CD4-positive, alpha-beta T cell treated with Interferon gamma for 1 hour (primary cell): ENCODE measurements at places on chromosomes 11 and 22.

DNA sequence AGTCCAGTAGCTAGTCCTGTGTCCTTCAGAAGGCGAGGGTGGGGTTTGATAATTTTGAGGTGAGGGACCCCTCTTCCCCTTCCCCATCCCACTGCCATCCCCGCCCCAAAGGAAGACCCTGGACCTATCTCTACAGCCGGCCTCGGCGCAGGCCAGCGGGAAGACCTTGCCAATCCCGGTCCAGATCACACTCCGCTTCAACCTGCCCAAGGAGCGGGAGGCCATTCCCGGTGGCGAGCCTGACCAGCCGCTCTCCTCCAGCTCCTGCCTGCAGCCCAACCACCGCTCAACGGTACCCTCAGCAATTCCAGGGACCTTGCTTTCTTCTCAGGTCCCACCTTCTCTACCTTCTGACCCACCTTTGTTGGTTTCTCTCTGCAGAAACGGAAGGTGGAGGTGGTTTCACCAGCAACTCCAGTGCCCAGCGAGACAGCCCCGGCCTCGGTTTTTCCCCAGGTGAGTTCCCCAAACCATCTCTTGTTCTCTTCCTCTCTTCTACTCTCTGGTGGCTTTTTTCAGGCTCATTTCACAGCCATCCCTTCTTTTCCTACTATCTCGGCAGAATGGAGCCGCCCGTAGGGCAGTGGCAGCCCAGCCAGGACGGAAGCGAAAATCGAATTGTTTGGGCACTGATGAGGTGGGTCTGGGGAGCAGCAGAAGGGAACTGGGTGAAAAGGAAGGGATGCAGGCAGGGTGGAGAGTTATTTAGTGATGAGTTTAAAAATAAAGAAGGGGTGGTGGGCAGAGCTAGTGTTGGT is 1.3 kb downstream of the KAT5 start:
- DNase-seq, result no peak

DNA sequence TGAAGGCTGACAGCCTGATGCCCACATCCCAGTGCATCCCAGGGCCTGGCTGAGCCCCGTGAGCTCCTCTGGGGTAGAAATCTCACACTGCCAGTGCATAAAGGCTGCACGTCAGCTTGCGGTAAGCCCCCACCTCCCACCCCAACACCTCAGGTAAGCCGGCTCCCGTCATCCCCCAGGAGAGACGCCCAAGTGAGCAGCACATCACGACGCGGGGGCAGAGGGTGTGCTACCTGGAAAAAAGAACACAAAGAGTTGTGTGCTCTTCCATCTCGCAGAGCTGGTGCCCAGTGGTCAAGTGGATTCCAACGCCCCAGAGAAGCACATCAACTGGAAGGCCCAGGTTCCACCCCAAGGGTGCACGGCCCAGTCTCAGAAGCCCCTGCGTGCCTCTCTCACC is 50.0 kb downstream of the IGSF9B start:
- no peak for DNase-seq

DNA sequence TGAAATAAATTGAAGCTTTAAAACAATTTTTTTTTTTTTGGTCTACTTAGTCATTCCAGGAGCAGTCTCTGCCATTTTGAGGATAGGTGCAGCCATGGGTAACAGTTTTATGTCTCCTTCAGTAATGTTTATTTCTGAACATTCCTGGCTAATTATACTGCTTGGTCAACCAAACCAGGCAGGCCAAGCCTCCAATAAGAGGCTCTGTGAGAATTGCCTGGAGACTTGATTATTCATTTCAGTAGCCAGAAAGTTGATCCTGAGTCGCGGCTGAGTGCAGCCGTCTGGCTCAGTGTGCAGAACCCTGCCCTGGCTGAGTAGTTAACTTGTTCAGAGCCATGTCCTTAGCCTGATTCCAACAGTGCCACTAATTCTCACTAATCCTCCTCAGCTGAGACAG is 364.0 kb upstream of the FAT3 start:
- DNase-seq, result no peak

DNA sequence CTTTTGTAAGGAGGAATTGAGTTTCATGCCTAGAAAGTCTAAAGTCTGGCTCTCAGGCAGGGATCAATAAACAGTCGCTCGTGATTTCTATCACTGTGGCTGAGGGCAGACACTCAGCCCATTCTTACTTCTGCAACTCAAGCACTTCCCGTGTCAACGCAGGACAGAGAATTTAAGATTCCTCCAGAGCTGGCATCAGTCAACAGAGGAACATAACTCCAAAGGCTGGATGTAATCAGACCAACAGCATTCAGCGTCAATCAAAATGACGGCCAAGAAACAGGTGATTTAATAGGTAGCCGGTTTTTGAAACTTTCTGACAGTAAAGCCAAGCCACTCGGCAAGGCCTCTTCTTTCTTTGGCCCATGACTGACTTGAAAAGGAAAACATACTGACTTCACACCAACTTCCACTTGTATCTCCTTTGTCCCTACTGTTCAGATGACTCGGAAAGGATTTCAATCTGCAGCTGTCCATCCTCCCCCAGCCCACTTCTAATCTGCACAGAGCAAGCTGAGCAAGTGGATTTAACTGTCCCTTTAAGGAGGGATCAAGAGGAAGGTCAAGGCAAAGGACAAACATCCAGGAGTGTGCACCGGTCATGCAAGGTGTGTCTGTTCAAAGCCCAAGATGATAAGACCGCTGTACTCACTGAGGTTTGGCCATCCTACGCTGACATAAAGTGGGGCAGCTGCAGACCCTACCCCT is 9.5 kb downstream of the VPS37C start:
- no peak for DNase-seq

DNA sequence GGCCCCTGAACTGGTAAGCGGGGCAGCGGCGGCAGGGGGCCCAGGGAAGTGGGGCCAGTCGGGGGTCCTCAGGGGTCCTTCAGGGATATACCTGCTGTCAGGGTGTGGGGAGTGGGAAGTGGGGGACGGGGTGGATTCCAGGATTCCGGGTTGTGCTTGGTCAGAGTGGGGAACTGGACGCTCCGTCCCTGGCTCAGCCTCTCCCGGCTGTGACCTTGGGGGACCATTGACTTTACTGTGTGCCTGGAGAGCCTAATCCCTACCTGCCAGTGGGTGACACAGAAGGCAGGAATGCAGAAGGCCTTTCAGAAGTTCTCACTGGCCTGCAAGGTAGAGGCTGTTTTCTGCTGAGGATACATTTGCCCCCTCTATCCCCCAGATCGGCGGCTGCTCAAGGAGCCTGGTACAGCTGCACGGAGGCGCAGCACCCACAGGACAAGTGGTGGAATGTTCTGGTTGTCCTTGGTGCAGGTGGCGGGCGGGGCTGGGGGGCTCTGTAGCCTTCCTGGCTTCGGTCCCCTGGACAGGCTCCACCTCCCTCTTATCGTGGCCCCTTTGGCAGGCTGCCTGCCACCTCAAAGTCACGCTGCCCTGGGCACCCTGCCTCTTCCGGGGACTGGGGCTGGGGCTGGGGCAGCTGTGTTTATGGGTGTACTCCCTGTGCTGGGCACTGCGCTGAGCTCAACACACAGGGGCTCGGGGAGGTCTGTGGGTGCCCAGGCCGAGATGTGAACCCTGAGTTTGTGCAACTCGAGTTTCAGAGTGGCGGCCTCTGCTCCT is 18.4 kb downstream of the KCNQ1 start:
- no peak for DNase-seq

GRCh38 chr11:112649856-112650255 is 311.4 kb upstream of the NCAM1 start:
- no peak for DNase-seq

DNA sequence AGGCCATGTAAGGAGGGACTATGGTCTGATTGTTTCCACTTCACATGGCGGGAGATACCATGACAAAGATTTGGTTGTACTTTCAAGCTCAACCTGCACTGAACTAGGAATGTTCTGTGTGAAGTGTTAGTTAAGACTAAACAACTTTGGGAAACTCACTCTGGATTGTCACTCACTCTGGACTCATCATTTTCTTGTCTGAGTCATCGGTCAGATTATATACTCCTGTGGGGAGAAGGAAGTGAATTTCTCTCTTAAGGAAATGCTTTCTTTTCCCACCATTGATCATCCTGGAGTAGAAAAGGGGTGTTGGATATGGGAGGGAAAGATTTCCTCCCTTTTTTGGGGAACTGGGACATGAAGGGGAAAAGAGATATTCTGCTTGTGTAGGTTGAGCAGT is 26.9 kb upstream of the CAT start:
- no peak for DNase-seq

DNA sequence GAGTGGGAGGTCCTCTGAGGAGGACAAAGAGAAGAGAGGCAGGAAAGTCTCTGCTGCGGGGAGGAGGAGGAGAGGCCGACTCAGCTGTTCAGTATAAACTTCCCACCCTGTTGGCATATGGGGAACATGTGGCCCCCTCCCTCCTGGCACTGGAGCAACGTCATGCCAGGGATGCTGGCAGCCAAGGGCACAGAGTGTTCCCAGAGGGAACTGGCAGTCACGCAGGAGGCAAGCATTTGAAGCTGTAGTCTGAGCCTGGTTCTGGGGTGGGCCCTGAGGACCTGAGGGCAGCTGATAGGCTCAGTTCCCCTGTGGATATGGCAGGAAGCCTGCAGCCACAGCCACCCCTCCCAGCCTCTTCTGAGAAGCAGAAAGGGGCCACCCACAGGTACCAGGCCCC is 67.1 kb upstream of the TSPAN18 start:
- DNase-seq, result no peak

GRCh38 chr11:7570938-7571521 is 57.2 kb downstream of the PPFIBP2 start:
- no peak for DNase-seq

- no peak for DNase-seq
Measured at GRCh38 chr11:103339485-103339857, 230.2 kb downstream of the DYNC2H1 start.

DNA sequence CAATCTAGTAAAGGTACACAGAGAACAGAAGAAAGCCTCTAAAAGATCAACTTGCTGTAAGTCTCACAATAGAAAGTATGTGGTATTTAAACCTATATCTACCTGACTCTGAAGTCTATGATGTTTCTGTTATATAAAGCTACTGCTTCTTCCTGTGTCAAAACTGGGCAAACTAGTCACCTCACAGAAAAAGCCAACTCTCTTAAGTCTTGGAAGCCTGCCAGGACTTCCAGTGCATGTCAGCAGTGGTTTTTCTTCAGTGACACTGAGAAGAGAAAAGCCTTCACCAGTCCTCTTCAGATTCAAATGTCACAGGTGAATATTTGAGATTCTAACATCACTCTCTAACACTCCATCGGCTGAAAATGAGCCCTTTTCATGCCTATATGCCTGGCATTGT is 808.0 kb downstream of the DLG2 start:
- DNase-seq, result no peak

DNA sequence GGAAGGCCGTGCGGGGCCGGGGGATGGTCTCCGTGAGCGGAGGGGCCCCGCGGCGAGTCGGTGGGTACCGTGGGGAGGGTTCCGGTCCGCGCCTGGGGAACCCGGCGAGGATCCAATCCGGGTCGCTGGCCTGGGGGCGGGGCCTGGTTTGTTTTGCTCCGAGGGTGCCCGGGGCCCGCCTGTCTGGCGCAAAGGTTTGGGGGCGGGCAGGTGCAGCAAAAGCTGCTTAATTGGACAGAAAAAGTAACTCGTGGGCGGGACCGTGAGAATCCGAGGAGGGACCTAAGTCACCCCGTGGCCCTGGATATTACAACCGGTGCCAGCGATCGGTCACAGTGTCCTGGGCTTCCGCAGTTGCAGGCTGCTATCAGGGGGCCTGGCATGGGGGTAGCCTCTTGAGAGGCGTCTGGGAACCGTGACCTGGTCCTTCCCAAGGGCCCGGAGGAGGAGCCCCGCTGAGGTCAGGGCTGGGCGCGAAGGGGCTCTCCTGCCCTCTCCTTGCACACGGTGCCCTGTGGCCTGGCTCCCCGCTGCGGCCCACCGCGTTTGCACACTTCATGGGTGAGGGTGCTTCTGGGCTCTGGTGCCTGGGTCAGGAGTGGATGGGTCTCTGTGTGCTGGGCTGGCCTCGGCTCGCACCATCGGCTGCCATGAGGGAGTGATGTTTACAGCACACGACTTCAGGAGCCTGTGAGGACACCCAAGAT is 1.4 kb downstream of the PNPLA2 start:
- DNase-seq, result peak; percentile 95

DNA sequence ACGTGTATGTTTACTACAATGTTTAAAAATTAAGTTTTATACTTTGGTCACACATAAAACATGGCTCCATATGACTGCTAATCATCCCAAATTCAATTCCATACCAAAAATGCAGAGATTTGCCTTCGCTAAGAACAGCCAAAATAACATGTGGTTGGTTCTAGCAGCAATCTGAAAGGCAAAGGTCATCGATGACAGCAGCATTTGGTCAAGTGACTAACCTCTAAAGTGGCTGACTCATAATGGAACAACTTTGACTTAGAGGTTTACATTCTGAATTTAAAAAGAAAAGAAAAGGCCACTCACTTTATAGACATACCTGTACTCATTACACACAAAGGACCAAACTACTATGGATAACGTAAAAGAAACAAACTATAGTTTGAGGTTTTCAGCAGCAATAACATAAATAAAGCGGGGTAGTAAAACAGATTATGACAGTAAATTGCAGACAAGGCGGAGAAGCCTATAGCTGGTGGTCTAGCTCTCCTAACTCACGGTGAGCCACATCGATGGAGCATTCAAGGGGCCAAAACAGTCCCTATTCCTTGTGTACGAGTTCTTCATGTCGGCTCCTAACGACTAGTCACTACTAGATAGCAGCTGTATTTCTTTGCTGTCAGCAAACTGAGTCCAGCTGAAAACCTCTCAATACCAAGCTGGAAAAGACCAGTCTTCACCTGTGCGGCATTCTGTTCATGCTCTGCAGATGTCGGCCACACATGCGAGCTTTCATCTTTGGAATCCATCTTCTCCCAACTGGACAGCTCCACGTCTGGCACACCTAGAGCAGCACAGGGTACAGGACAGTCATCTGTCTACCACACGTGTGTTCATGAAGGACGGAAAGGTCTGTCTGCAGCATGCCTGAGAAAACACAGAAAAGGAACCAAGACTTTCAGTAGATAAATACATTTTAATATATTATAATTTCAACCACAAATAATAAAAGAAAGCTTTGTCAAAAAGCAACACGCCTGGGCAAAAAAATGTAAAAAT is 42.1 kb downstream of the PRDM10 start:
- no peak for DNase-seq

DNA sequence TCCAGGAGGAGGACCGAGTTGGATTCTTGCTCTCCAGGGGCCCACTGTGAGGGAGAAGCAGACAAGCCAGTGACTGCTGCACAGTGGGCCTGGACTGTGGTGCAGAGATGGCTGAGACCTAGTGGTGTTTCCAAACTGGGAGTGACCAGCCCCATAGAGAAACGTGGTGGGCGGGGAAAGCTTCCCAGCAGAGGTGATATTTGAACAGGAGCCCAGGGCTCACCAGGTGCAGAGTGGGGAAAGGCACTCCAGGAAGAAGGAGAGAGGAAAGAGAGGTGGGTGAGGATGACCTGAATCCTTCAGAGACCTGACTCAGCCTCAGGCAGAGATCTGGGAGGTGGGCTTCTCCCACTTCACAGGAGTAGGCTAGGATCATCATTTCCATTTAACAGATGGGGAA is 52.1 kb upstream of the RASD2 start:
- no peak for DNase-seq

GRCh38 chr22:17665248-17665647 is 26.7 kb downstream of the BCL2L13 start:
- no peak for DNase-seq
